ENCODE measurements at places on chromosomes 4 and X.

DNA sequence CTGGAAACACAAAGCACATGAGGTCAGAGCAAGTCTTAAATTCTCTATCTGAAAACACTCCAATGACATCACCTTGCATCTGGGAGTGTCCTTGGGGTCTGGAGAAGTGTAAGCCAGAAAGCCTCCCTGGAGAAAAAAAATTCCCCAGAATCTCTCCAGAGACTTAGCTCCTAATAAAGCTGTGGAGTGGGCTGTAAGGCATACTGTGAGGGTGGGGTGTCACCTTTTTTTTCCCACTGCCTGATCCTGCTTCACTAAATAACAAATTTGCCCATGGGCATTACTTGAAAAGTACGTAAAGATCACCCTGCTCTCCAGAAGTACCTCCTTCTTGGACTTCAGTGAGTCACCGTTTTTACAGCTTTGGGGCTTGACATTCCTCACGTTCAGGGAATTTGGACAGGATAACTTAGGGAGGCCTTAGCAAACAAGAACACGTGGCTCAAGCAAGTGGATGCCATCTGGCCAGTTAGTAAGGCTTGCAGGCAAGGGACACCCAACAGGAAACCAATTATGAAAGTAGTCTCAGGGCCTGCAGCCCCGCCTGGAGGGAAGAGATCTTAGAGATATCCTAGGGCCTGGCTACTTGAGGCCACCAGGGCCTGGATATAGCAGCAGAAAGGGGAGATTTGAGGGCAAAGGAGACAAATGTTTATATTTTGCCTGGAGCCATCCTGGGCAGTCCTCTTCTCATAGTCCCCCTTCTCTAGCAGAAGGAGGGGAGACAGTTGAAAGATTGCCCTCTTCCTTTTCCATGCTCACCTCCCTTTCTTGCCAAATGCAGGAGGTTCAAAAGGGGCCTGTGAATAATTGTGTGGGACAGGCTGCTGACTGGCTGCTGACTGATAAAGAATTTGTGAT lies 60.1 kb upstream of the PLAC1 start:
- DNase-seq: no peak

DNA sequence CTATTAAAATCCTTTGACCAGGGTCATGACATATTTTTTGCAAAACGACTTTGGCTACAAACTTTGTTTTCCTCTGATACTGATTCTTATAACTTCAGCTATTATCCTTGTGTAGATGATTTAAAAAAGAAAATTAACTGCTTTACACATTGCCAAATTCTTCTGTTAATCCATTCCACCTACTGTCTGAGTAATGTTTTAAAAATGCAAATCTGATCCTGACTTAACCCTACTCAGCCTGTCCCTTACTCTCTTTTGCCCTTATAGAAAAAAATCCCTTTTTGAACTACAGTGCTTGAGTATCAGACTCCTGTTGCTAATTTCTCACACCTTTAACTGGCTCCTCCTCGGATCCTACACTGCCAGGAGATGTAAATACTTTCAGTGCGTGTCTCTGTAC lies 723.1 kb downstream of the ADGRL3 start:
- no peak for DNase-seq

DNA sequence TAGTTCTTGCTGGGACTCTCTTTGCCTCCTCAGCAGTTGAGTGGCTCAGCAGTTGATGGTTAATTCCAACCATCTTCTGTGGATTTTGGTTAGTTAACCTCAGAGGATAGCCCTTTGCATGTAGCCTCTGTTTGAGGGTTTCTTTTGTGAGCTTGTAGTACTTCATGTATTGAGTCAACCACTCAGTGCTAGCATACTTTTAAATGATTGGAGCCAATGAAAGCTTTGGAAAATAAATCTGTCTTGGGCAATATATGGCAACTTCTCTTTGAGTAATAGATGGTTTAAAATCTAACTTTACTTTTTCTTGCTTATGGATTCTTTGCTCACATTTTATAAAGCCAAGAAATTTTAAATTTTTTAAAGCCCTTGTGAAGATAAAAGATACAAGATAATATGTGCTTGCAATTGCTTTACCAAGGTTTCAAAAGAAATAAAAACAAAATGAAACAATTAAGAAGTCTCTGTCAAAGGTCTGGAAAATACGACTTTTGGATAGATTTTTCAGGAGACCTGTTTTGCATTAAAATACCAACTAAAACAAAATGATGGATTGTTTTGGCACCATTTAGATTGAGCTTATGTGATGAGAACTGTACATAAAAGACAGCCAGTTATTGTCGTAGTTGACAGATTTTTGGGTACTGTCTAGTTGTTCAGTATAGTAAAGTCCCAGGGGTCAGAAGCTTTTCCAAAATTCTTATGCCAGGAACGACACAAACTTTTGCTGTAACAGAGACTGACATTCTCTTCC lies 181.9 kb downstream of the SPRY1 start:
- DNase-seq: no peak

DNA sequence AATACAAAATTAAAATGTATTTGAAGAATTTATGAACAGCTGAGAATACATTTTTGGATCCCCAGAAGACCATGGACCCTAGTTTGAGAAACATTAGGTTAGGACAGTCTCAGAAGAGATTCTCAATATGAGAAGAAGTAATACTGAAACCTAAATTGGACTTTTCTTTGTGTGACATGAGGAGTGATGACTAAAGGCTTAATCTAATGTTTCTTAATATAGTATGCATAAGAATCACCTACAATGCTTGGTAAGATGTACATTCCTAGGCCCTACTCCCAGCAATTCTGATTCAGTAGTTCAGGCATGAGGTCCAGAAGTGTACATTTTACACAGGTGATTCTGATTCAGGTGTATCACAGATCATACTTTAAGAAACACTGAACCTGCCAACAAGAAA lies 31.6 kb upstream of the HUWE1 start:
- no peak for DNase-seq

GRCh38 chr4:182716192-182716591 lies 201.0 kb downstream of the DCTD start:
- no peak for DNase-seq

GRCh38 chr4:133808151-133808550 lies 393.4 kb downstream of the PABPC4L start:
- no peak for DNase-seq

DNA sequence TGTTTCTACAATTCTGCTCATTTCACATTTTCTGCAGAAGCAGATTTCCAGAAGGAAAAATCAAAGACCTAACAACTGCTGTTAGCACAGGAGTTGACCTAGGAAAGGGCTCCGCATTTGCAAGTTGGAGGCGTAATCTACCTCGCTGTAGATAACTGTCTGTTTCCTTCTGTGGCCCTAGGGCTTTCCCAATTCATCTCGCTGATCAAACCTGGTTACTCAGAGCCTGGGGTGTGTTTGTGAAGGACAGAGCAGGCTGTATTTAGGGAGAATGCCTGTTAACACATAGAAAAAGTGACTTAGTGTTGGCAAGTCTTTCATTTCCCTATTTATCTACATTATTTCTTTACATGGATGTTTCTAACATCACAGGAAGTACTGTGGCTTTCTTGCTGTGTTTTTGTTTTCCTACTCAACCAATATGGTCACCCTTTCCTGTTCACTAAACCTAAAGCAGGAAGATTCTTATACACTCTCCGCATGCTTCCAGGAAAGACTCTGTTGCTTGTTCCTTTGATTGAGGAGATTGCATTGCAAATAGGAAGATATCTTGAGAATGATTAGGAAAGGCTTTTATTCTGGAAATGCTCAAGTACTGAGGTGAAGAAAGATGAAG lies 40.5 kb downstream of the AGA start:
- no peak for DNase-seq

- no peak for DNase-seq
Observed at GRCh38 chr4:139501117-139501516, 47.2 kb downstream of the RAB33B start.

- no peak for DNase-seq
Observed at GRCh38 chr4:159382856-159383561, 280.1 kb downstream of the RAPGEF2 start.

DNA sequence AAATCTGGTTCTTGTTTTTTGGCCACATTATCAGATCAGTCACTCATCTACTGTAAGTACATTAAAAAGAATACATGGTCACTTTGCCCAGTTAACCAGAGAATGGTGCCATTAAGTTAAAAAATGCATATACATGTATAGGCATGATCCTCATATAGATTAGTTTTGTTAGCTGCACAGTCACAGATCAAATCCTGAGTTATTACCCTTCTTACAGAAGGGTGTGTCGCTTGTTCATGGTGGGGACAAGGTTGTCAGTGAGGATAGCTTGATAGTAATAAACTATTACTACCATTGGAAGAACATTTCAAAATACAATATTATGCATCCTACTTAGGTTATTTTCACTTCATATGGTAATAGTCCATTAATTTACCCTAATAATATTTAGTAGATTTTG lies 48.5 kb downstream of the GALNT7 start:
- DNase-seq: no peak

GRCh38 chrX:1679238-1679637 lies 64.4 kb downstream of the ASMT start:
- DNase-seq: no peak

DNA sequence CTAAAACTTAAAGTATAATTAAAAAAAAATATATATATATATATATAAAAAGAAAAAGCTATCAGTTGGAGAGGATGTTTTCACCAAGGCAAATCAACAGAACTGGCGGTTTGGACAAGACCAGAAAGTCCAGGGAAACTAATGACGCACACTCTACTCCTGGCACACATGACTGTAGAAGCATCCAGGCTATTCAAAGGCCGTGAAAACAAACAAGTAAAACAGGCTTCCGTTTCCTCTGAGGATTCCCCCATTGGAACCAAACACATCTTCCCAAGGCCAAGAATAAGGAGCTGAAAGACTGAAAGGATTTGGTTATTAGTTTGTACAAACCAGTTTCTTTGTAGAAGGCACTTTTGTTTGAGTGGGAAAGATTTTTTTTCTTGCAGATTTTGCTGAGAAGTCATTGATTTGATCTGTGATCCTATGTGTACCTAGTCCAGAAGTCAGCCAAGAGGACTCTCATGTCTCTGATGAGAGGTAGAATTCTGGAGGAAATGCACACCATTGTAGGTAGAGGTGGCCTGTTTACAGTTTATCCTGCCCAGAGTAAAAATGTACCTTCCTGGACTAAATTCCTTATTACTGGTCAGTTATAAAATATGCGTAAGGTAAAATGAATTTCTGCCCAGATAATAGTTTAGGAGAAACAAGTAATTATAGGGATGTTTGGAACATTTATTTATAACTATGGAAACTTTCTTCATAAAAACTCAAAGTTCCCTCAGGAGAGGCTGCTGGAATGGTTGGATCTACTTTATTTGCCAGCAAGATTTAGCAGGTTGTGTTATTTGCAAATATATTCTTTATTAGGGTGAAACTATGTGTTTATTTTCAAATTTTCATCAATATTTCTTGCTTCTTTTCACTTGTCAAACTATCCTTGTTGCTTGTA lies 66.5 kb downstream of the DMP1 start:
- DNase-seq: no peak

- no peak for DNase-seq
Observed at GRCh38 chr4:188781655-188782054, 642.4 kb downstream of the TRIML1 start.

- DNase-seq: no peak
Observed at GRCh38 chr4:111187108-111187507, 564.2 kb upstream of the PITX2 start.

DNA sequence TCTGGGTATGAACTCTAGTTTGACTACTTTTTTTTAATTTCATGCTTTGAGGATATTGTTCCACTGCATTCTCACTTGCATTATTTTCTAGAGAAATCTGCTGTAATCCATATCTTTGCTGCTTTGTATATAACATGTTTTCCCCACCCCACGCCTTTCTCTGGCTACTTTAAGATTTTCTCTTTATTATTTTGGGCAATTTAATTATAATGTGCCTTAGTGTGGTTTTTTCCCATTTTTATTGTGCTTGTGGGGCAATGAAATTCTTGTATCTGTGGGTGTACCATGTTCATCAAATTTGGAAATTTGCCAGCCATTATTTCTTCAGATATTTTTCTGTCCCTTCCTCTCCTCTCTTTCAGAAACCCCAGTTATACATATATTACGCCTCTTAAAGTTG lies 15.1 kb upstream of the PPP2R2C start:
- no peak for DNase-seq

- DNase-seq: no peak
Observed at GRCh38 chrX:153649178-153649914, 2.3 kb downstream of the DUSP9 start.

DNA sequence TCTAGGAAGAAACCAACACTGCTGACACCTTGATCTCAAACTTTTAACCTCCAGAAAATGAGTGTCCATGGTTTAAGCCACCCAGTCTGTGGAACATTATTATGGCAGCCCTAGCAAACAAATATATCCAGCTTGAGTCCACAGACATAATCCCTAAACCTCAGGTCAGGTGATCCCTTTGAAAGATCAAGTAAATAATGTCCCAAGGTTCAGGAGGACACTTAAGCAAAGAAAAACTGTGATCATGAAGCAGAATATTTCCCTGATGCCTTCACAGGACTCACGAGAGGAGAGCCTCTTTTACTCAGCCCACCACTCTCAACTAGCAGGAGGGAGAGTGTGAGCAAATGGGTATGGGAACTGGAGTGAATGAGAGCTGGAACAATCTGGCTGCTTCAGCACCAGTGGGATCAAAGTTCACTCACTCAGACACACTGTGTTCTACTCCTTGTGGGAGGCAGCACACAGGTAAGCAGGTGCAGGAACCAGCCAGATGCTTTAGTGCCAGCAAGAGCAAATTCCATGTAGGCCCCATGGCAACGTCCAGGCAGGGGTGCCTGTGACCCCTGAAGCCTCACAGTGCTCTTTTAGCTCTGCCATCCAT lies 608.4 kb downstream of the RAB28 start:
- no peak for DNase-seq

GRCh38 chr4:40502220-40502619 lies 127.4 kb downstream of the RBM47 start:
- DNase-seq: no peak

- DNase-seq: no peak
Observed at GRCh38 chr4:11512871-11513270, 84.2 kb upstream of the HS3ST1 start.

DNA sequence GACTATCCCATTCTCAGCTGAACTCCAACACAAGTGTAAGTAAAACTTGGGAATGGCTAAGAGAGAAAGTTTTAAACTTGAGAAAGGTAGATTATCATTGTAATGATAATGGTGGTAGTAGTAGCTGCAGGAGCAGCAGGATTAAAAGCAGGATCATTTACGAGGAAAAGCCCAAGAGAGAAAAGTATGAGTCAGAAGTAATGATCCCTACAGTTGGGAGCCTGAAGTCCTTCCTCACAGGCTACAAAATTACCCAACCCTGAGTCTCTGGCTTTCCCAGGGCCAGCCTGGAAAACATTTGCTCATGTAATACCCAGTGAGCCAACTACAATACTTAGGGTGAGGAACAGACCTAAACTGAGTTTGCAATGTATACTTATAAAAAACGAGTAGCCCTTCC lies 4.4 kb upstream of the PRDM8 start:
- no peak for DNase-seq

GRCh38 chrX:18996536-18996935 lies 12.6 kb upstream of the PHKA2 start:
- DNase-seq: no peak
